Stimulated activated CD4-positive, alpha-beta T cell treated with anti-CD3 and anti-CD28 coated beads, Interleukin-1b, Interleukin-23, amount 100 ng/mL, for 1 hour (primary cell): ENCODE measurements at places on chromosomes 4 and X.

GRCh38 chr4:3851211-3851610, 85.0 kb downstream of the ADRA2C start:
- no peak for DNase-seq

- DNase-seq, result no peak
These were observed 12.7 kb downstream of the ADGRL3 start for GRCh38 chr4:61212788-61213187.

- no peak for DNase-seq
These were observed 102.2 kb downstream of the SEL1L3 start for GRCh38 chr4:25760518-25761157.

DNA sequence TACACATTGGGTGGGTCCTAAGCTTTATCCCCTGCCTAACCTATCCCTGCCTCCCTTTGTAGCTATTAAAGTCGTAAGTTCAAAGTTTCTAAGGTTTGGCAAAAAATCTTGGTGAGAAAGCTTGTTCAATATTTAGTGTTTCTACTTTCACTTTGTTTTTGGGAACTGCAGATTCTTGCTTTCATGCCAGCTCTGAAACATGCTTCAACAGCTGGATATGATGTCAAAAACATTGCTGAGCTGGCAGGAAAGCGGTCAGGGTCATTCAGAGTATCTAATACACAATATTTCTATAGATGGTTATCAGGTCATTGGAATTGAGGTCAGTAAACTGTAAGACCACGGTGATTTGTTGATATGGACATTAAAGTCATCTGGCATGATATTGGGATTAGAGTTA, 19.7 kb downstream of the CENPI start:
- no peak for DNase-seq

DNA sequence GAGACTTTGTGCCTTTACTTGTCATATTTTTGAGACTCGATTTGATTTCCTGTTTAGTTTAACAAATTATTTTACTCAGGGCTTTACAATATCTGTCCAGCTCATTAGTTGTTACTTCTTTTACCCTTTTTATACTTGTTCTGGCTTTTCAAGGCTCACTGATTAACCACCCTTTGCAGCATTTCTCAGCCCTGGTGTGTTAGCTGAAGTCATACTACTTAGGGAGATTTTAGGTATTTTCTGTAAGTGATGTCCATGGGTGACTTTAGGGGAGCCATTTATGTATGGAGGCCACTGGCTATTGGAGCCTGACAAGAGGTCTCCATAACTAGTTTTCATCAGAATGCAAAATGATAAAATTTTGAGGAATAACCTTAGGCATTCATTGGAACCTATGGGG, 147.2 kb downstream of the RPA4 start:
- DNase-seq, result no peak

DNA sequence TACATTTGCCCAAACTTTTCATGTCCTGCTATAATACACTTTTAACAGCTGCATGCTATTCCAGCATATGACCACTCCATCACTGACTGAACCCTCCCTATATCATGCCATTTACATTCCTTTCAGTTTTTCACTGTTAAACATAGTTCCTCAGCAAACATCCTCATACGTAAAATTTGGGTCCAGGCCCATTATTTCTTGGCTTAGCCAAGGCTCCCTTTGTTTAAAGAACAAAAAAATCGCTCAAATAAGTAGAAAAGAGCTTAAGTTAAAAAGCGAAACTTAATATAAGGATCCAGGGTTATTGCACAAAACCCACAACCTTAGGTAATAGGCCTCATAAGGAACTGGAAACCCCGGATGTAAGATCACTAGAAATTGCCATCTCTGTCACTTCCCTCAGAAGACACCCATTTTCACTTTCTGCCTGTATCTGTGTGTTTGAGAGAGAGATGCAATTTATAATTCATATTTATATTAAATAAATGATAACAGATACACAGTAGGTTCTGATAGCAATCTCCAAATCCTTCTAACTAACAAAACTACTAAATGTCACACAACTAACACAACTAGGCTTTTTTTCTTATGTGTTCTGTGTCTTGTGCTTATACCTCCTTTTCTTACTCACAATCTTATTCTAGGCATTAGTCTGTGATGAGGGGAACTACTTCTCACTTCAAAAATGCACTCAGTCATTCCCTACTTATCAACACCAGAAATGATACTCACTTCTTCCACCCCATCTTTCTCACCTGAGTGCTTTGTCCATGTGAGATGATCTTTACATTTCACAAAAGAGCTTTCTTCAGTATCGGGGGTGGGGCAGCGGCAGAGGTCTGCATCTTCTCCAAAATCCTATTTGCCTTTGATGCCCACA, 59.9 kb upstream of the FAM241A start:
- DNase-seq, result no peak

GRCh38 chr4:154687840-154688239, 56.0 kb upstream of the LRAT start:
- DNase-seq, result no peak

DNA sequence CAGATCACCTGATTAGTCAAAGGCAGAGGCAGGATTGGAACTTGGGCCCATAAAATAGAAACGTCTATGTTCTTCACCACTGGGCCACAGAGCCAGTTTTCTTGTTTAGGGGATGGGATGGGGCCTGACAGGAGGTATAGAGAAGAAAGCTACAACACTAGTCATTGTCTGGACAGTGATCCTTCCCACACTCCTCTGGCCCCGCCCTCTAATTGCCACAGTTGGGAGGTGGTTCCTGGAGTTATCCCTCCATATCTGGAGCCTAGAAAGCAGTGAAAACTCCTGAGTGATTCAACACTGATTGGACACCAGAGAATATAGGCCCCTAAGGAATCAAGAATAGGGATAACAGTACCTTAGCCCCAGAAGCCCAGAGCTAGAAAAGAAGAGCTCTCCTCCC, 22.9 kb downstream of the RASL11B start:
- no peak for DNase-seq

DNA sequence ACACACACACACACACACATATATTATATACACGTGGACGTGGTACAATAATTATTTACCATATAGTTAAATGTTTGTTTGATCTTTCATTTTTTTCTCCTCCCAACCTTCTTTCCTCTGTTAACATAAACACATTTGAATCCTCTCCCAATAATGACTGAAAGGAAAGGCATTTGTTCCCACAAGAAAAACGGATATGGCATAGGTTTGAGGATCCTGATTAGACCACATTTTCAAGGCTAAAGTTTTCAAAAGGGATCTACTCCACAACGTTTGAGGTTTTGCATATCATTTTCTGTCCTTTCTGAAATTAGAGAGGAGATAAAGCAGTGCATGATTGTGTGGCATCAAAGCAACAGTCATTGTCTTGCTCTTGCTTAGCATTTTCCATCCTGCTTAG, 1883.4 kb downstream of the STIM2 start:
- DNase-seq, result no peak
